ENCODE measurements at places on chromosomes 2 and 18.

DNA sequence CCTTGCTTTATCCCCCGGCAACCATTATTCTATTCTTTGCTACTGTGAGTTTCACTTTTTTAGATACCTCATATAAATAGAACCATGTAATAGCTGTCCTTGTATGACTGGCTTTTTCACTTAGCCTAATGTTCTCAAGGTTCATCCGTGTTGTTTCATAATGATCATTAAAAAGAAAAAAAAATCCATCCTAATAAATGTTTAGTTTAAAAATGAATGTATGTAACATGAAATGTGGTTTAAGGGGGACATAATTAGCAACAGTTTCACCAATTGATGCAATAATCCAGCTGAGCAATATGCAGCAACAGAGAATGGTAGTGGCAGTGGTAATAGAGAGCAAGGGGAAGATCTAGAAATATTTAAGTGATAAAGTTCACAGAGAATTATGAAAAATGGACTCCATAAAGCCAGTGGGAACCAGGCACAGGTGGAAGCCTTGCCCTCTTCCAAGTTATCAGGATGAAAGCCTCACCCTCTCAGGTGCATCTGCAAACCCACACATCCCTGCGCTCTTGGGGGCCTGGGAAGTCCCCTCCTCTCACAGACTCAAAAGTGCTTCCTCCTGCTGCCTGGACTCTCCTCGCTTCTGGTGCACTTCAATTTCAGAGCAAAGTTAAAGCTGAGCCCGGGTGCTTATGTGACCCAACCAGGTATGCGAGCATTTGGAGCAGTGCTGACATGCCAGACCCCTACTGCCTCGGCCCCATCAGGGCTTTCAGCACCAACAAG, 1403.3 kb upstream of the SLC39A10 start:
- no peak for DNase-seq

DNA sequence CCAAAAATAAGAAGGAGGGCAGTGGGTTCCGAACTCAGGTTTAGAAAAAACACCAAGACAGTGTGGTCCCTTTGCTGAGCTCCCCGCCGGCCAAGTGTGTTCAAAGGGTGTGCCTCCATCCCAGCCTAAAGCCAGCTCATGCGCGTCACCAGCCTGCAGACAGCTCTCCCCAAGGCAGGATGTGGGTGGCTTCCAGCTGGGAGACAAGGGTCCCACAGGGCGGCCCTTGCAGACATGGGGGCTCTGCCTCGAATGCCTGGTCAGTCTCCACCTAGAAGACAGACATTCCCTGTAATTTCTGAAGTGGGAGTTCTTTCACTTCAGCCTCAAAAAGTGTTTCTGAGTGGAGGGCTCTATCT, 135.8 kb upstream of the GPC1 start:
- DNase-seq = no peak

DNA sequence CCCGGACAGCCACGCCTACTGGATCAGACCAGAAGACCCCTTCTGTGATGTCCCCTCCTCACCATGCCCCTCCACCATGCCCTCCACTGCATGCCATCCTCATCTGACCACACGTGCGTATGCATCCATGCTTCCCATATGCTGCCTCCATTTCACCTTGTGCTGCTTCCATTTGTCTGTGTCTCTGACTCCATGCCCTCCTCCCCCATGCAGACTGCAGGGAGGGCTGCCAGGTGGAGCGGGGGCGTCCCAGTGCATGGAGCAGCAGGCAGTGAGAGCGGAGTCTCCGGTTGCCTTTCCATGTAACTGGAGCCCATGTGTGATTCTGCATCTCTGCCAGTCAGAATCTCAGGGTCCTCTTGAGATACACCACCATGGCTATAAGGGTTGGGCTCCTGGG, 52.6 kb downstream of the COA5 start:
- DNase-seq = no peak

- no peak for DNase-seq
Measured at GRCh38 chr2:120983344-120983743, 247.7 kb downstream of the GLI2 start.

DNA sequence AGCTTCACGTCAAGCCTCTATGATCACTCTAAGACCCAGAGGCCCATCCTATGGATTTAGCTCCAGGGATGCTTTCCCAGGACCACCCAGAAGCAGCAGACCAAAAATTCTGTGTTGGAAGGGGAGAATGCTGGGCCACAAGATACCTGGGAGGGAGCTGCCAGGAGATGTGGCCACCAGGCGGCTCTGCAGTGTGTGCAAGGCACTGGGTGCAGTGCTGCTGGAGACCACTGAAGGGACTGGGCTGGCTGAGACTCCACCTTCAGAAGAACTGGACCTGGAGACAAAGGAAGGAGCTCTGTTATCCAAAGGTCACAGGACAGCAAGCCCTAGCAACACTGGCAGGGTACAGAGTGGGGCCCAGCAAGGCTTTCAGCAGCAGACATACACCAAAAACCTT, 34.0 kb downstream of the KANSL3 start:
- no peak for DNase-seq

- no peak for DNase-seq
Measured at GRCh38 chr18:72895548-72895947, 27.8 kb upstream of the NETO1 start.

- no peak for DNase-seq
Measured at GRCh38 chr2:148619560-148620195, 24.9 kb upstream of the EPC2 start.

GRCh38 chr2:109214651-109215371, 85.8 kb downstream of the SH3RF3 start:
- DNase-seq = no peak

GRCh38 chr2:176931588-176932563, 280.7 kb upstream of the HNRNPA3 start:
- DNase-seq = no peak

DNA sequence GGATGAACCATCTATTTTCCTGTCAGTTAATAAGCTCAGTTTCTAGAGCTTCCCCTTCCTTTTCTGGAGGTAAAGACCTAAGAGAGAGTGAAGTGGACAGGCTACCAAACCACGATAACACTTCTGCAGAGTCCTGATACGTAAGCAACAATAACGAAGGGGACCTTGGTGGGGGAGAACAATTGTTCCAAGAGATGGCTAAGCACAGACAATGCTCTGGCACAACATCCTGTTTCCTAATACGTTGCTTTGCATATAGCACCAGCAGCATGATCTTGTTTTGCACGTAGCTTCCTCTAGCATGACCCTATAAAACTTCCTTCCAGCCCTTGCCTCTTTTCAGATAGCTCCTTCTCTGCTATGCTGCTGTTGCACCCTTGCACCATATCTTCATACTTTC, 247.3 kb downstream of the RAD51AP2 start:
- DNase-seq = no peak

DNA sequence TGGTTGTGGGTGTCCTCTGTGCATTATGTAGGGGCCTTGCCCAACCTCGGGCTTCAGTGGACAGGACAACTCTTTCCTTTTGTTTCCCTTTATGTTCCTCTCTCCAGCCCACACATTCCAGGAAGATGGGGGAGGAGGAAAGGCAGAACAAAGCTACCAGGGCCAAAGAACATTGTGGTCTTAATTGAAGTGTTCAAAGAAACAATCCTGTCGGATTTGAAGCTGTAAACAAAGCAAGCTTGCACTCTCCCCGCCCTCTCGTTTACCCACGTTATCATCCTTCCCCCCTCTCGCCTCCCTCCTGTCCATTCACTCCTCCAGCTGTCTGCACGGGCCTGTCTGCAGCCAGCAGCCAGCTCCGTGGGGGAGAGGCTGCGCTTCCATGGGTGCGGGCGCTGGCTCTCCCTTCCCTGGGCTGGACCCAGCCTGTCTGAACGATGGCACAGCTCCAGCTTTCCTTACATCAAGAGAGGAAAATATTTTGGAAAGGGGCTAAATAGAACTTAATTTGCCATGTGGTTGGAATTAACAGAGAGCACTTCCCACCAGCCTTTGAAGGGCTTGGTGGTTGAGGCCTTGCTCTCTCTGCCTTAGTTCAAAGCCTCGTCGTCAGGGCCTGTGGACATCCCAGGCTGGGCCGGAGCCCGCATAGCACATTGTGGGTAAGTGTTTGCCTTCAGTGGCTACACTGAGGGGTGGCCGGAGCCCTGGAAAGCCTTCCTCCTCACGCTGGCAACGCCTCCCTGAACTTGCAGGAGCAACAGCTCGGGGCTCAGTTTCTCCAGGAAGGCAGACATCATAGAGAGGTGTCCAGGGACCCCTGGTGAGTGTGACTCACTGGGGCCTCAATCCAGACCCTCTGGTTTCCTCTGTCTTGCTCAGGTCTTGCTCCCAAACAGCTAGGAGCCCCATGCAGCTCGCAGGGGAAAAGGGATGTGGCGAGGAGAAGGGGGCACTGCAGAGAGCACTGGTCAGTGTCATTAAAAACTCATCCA, 60.6 kb upstream of the HS6ST1 start:
- no peak for DNase-seq

Measured in psoas muscle (tissue), 8 donors.